ENCODE measurements at places on chromosomes 1 and 21.
A peak's percentile ranks its signal among the peaks of the same experiment; 100 is the strongest.

GRCh38 chr1:3471356-3472087, 17.1 kb downstream of the ARHGEF16 start:
- no peak for DNase-seq

DNA sequence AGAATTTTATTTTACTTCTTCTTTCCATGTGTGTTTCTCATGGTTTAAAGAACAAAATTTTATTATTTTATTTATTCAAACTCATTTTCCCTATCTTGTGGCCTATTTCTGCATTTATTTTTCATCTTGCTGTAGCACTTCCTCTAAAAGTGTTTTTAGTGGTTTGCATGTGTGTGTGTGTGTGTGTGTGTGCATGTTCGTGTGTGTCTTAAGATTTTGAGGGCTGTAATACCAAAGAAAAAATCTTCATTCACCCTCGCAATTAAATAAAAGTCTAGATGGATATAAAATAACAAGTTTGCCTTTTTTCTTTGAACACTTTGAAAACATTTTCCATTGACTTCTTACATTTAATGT, 24.6 kb upstream of the FCRL3 start:
- no peak for DNase-seq

DNA sequence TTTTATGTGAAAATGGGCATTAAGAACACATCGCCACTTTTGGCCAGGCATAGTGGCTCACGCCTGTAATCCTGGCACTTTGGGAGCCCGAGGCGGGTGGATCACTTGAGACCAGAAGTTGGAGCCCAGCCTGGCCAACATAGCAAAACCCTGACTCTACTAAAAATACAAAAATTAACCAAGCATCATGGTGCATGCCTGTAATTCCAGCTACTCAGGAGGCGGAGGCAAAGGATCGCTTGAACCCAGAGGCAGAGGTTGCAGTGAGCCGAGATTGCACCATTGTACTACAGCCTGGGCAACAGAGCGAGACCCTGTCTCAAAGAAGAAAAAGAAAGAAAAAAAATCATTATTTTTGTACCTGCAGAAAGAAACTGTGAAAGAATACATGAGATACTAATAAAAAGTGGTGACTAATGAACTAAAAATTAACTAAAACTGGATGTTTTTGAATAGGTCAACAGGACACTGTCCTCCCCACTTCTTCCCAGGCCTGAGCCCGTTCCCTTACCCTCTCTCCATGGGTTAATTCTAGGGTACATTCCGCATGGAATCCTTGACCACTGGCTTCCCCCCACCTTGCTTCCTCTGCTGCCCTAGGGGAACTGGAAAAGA, 8.3 kb upstream of the TINAGL1 start:
- no peak for DNase-seq

DNA sequence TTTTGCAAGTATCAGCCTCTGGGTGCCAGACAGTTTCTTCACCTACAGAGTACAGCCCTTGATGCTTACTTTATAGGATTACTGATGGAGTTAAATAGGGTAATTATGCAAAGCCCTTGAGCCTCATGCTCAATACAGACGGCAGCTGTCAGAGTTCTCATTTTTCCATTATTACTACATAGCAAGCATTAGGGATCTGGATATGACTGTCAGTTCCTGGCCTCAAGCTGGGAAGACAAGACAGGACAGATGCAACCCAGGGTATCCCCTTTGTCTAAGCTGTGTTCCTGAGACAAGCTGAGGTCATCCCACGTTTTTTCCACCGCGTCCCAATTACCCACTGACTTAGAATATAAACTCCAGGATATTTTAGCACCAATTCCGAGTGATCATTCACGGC, 94.4 kb downstream of the SLC35F3 start:
- no peak for DNase-seq

DNA sequence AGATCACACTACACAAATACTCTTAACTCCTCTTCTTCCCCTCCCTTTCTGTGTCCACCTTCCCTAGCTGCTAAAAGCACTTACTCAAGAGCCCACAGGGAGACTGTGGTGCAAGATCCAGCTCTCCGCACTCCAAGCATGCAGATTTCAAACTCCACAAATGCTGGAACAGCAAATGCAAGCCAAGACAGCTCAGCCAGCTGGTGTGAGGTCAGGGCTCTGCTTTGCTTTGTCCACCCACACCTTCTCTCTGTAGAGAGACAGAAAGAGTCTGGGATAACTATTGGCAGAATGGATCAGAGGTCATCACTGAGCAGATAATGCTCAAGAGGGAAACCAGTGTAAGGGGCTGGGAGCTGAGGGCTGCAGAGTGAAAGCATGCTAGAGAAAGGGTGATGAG, 45.2 kb upstream of the DPT start:
- DNase-seq, result peak; percentile 60

- no peak for DNase-seq
These were observed 12.5 kb downstream of the RHOC start for GRCh38 chr1:112694363-112694929.

GRCh38 chr1:111795401-111795800, 39.7 kb downstream of the DDX20 start:
- DNase-seq, result no peak

DNA sequence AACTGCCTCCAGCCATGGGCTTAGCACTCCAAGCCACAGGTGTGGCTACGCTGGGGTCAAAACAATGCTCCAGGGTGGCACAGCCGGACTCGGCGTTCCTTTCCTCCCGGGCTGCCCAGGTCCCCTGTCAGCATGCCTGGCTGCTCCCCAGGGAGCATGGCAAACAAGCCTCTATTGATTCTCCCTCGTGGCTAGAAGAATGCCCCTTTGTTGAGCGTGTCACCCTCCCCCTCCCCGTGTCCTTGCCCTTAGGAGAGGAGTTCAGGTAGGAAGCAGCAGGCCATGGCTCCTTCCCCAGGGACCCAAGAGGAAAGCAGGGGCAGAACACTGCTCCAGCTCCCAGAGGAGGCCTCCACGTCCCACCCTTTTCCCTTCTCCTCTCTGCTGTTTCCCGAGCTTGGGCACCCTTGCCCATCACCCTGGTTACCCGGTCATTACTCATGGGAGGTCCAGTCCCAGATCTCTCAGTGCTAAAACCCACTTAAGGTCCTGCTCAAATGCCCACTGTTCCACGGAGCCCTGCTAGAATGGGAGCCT, 57.4 kb upstream of the CITED4 start:
- DNase-seq, result no peak
